BJ (cell line): ENCODE measurements at places on chromosomes 6 and 20.

- no peak for DNase-seq
Measured at GRCh38 chr6:112501705-112502104, 154.6 kb downstream of the RFPL4B start.

- DNase-seq: no peak
Measured at GRCh38 chr20:1664911-1665310, 7.3 kb upstream of the SIRPG start.

- no peak for DNase-seq
Measured at GRCh38 chr20:18276821-18277220, 11.5 kb upstream of the ZNF133 start.

- peak; percentile 90 for DNase-seq
Measured at GRCh38 chr6:2426561-2427340, 181.3 kb upstream of the GMDS start.

DNA sequence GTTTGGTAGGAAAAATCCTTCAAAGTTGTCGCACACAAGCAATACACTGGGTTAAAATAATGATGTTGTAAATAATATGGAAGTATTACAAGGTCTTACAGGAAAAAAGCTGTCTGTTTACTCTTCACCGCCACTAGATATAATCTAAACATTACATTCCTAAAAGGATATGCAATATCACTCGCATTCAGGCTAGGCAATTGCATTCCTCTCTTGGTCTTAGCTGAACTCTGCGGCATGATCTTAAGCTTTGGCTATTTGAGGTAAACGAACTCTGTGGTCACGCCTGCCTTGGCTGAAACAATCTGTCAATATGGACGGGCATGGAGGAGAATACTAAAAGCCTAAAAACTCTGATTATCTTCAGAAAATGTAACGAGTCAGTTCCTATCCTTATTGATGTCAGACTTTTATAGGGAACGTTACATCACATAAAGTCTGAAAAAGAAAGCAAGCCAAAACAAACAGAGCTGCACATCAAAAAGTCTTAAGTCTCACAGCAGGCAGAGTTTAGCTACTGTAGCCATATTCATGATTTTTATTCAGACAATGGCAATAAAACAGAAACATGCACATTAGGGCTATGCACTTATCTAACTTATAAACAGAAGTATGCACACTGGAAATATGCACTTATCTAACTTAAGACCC is 30.8 kb upstream of the FILIP1 start:
- DNase-seq: peak; percentile 80

- DNase-seq: no peak
Measured at GRCh38 chr6:143165315-143165855, 104.7 kb downstream of the AIG1 start.

DNA sequence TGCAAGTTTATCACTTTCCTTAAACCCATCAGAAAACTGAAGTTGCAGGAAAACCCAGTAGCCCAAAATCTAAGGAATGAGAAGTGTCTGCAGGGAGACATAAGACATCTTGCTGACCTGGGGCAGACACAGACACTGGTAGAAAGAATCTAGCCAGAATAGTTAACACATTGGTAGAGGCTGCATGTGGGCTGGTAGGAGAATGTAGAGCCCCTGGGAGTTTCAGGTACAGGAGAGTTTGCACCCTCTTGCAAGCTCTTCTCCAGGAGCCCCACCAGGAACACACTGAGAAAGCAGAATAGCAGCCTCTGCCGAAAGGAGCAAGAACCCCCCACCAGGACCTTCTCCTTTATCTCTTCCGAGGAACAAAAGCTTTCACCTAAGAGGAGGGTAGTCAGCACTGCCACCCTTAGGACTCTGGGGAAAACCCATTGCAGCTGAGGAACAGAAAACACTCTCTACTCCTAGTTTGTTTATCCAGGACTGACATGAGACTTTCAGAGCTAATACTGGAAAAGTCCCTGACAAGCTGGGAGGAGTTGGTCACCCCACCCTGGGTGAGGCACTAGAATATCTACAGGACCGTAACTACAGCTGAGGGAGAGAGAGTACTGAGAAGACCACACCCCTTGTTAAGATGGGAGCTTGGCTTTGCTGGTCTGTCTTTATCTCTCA is 10.5 kb upstream of the OGFRL1 start:
- no peak for DNase-seq

DNA sequence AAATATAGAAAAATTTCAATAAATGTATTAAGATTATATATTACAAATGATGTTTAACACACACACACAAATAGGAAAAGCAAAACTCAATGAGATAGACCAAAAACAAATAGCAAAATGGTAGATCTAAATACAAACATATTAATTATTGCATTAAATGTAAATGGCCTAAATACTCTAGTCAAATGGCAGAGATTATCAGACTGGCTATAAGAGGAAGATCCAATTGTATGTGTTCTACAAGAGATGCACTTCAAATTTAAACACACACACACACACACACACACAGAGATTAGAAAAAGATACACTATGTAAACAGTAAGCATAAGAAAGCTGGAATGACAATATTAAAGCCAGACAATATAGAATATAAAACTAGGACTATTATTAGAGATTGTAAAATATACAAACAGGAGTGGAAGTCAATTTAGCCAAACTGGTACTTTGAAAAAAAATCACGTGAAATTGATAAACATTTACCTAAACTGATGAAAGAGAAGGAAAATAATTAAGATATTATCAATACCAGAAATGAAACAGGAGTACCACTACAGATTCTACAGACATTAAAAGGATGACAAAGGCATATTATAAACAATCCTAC is 150.5 kb downstream of the TBXT start:
- no peak for DNase-seq

GRCh38 chr20:31577194-31577593 is 27.9 kb upstream of the ID1 start:
- no peak for DNase-seq

DNA sequence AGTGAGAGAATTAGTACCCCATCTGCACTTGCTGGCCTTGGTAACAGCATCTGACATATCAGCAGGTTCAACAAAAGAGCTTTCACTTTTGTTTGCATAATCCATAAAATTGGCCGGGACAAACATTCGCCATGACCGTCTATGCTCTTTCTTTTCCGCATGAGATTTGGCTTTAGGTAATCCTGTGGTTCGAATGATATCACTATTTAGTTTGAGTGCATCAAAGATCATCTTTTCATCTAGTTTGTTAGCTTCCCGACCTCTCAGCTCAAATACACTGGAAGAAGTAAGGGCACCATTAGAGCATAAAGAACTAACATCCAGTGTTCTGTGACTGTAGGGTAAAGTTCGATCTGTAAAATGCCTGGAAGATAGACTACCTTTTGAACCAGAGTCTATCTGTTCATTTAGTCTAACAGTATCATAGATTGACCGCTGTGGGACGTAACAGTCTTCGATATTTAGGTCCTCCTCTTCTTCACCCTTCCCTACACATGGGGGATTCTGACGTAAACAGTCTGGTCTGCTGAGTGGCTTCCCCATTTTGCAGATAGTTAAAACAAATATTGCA is 101.6 kb downstream of the DST start:
- DNase-seq: no peak

GRCh38 chr6:15773806-15774410 is 111.1 kb upstream of the DTNBP1 start:
- no peak for DNase-seq

DNA sequence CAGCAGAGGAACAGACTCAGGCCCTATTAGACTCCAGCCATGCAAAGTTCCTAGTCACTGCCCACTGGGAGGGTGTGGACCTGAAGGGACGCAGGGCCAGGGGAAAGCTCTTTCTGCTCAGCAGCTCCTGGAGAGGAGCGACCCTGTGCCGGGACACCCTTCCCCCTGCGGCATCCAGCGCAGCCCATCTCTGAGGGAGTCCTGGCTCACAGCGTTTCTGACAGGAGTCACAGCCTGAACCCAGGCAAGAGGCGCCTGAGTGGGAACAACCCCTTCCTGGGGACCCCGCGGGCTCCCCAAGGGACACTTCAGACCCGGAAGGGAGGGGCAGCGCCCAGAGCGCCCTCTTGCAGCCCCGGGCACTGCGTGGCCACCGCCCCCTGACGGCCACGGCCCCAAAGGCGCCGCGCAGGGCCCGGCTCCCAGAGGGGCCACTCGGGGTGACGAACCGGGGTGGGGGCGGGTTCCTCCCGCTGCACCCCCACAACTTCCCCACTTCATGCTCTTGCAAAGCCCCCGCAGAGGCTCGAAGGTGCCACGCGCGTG is 862 bp downstream of the UCKL1 start:
- no peak for DNase-seq
